ENCODE measurements at places on chromosomes 3 and 15.

GRCh38 chr3:49626101-49626581, 48.0 kb upstream of the APEH start:
- no peak for DNase-seq

DNA sequence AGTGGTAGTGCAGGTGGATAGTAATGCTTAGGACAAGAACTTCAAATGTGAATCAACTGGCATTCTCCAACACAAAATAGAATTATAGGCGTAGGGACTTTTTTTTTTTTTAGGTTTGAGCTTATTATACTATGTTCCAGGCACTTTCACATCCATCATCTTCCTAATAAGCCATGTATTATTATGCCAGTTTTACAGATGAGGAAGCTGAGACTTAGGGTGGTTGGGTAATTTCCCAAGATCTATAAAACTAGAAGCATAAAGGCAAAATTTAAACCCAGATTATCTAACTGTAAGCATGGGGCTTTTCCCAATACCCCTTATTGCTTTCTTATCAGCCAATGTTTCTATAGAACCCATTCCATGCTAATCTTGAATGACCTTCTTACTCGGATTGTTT, 75.1 kb upstream of the ETV5 start:
- DNase-seq = no peak

DNA sequence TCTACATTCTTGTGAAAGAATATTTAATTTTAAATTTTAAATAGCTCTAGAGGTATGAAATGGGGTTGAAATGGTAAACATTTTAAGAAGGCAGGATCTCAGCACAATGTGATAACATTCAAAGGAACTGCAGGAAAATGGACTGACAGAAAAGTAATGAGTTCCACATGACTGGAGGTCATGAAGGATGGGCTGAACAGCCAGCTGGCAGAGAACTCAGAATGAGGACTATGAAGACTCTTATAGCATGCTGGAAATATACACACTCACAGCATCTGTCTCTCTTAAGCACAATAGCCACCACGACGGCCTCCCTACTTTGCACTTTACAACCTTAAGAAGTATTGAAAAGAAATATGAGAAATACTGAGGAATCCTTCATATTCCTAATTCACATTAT, 94.7 kb downstream of the TNIK start:
- no peak for DNase-seq

- no peak for DNase-seq
Observed at GRCh38 chr3:33001889-33002288, 50.4 kb downstream of the CCR4 start.

DNA sequence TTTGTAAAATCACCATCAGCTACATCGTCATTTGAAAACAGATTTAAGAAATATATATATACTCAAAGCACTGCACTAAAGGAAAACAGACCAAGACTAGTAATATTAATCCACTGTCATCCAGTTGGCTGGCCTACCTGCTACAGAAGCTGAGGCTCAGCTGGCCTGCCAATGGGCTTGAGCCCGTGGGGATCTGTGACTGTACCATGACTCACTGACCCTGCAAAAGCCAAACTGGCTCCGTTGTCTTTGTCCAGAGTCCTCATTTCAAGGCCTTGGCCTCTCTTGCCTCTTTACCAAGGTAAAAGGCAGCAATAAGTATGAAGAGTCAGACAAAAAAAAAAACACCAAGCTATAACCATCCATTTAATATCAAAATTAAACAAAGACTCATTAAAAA, 463.5 kb upstream of the RASGRP1 start:
- DNase-seq = no peak

- peak; percentile 34 for DNase-seq
Observed at GRCh38 chr3:81864272-81864671, 102.8 kb upstream of the GBE1 start.

DNA sequence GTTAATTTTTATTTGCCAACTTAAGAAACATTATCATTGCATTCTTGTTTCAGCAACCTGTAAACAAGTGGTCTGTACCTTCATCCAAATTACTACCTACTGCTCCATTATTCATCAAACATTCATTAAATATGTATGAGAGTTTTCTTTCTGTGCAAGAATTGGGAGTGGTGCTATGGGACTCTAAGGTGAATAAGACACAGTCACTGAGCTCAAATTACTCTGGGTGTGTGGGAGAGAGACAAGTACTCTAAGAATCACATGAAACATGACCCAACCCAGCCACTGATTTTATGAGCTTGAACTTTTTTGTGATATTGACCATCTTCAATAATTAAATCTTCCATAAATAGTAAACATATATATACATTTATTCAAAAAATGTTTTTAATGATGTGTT, 227.2 kb upstream of the TP63 start:
- no peak for DNase-seq

- DNase-seq = no peak
Observed at GRCh38 chr3:24929521-24929920, 434.9 kb upstream of the THRB start.

GRCh38 chr3:22959593-22959992, 243.5 kb upstream of the UBE2E2 start:
- no peak for DNase-seq

GRCh38 chr3:8254489-8254888, 247.1 kb upstream of the LMCD1 start:
- DNase-seq = no peak

DNA sequence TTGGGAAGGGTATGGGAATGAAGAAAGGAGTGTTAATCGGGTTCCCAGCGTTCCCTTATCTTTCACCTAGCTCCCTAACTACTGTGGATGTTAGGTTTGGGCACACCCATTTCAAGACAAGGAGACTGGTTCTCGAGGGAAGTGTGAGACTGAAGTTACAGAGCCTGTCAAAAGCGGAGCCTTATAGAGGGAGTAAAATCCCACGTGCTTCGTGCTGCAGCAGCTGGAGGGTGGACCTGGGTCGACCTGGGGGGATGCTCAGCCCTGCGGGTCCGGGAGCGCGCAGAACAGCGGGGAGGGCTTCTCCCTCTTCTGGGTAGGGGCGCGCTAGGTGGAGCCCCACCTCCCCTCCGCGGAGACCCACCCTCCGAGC, 314 bp upstream of the TMED3 start:
- no peak for DNase-seq

- DNase-seq = no peak
Observed at GRCh38 chr3:113685956-113686721, 10.3 kb downstream of the USF3 start.

- DNase-seq = peak; percentile 11
Observed at GRCh38 chr3:127486321-127486944, 104.1 kb downstream of the TPRA1 start.

GRCh38 chr3:72617424-72618024, 230.7 kb downstream of the SHQ1 start:
- no peak for DNase-seq

DNA sequence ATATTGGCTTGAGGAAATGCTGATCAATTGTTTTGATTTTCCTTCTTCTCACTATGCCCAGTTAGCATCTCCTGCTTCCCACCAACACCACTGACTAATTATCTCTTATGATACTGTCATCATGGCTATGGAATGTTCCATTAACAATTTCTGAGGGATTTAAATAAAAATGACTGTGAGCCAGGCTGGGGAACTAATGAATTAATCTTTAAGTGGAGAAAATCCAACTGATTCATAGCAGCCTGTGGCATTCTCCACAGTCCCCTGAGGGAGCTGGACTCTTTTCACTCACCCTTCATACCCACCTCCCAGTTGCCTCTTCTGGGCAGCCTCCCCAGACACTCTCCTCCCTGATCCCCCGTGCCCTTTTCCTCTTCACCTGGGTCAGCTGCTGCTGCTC, 353.6 kb downstream of the CLSTN2 start:
- DNase-seq = no peak

DNA sequence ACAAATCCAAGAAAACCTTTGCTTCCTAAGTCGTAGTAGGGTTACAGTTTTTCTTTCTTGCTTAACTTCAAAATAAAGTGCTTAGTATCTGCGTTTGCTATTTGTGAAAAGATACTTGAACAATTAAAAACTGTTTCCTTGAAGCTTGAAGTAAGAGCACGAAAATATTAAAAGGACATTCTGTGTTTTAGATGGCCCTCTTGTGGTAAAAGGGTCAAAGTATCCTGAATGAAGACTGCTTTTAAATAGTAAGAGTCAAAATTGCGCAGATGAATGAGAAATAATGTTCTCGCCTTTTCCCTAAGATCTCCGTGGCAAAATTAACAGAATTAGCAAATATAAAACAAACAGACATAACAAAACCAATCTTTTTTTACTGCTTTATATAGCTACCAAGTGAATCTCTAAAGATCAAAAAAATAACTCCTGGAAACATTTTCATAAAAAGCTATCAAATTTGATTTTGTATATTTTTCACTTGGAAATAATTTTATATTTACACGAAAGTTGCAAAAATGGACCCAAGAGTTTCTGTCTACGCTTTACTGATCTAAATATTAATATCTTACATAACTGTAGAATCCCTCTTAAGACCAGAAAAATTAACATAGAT, 175.4 kb downstream of the MBNL1 start:
- no peak for DNase-seq

DNA sequence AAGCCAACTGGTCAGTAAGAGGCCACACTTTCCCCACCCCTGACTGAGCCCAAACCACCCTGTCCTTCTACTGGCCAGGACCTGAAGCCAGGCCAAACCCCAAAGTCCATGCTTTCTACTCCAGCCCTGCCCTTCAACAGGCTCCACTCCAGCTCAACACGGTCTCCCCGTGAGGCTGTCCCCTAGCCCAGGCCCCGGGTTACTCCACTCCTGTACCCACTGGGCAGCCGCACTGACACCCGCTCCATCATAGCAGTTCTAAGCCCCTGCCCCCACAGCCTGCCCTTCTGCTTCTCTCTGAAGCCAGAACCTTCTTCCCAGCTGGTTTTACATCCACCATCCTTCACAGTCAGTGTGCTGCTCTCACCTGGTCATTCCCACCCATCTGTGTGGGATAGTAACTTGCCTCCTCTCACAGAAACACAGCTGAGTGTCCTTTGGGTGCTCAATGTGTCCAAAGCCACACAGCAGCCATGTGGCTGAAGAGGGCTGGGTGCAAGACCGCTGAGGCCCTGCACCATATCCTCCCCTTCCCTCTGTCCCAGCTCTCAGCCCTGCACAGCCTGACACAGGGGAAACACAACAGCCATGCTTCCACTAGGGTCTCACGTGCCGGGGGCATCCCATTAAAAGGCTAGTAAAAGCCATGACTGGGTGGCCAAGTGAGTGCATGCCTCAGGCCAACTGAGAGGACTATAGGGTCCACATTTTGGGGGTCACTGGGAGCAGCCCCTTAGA, 38.1 kb downstream of the TLE3 start:
- no peak for DNase-seq

All from H9 (cell line).